ENCODE measurements at places on chromosomes 3 and 15. TPM values are rescaled to one million over a fixed set of nuclear protein-coding genes. Genes with fewer than 3 reads are reported as not detected.

Gene PRKCD
- 19.7 TPM for total RNA-seq

Gene ECE2
- not detected for total RNA-seq

Gene BCL2A1
- total RNA-seq, result not detected

Gene COL6A5
- total RNA-seq, result not detected

Gene SH3GL3
- not detected for total RNA-seq

Gene MESP2
- not detected for total RNA-seq

Gene SLC22A13
- 0.15 TPM for total RNA-seq

Gene APOD
- total RNA-seq, result 0.63 TPM

Gene KLHL40
- not detected for total RNA-seq

Gene CIDEC
- total RNA-seq, result not detected

Gene SCAANT1
- not detected for total RNA-seq

Gene LMAN1L
- total RNA-seq, result not detected

Gene KNL1
- 16.2 TPM for total RNA-seq

Gene MNS1
- total RNA-seq, result 1.6 TPM

Gene CTXN2
- total RNA-seq, result not detected

Gene MUC20
- not detected for total RNA-seq

Gene WDR72
- not detected for total RNA-seq

Gene ZNF80
- not detected for total RNA-seq

Gene SLC35G2
- total RNA-seq, result 23.2 TPM

Gene ACAN
- not detected for total RNA-seq

Gene CPB1
- total RNA-seq, result not detected

Gene DUOX2
- total RNA-seq, result not detected

Gene HCN4
- 0.02 TPM for total RNA-seq

Data from HFFc6 (cell line).